ENCODE measurements at places on chromosomes 4 and X. TPM values are rescaled to one million over a fixed set of nuclear protein-coding genes. Genes with fewer than 3 reads are reported as not detected.

The PSAPL1 gene
- not detected for total RNA-seq

DNA sequence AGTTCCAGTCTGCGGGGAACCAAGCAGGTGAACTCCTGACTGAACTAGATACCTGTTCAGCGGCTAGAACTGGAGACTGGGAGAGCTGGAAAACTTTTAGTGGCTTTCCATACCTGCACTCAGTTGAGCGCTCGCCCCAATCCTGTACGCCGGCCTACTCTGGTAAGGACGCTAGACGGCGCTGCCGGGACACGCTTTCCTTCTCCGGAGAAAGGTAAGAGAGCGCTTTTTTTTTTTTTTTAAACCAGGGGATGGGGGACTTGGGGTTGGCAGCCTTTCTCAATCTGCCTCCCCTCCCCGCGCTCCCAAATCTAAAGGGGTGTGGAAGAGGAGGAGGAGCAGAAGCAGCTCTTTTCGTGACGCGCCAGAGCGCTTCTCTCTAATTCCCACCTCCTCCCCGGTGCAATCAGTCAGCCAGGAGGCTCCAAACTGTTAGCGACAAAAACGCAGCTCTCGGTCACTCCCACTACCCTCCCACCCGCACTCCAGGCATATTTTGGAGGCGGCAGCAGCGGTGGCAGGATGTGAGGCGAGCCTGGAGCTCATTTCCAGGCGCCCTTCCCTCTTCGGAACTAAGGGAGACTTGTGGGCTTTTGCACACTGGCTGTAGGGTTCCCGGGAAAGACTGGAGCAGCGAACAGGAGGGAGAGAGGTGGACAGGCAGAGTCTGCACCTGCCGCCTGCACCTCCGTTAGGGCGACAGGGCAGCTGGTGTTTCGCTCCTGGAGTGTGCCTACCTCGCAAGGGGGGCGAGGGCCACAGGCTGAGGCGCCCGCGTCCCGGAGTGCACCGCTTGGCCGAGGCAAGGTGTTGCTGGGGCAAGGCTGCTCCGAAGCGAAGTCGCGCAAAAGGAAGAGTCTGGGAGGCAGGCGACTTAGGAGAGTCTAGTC is at the start of gene IL1RAPL2:
IL1RAPL2 (plus strand) TSS at position 409 of the 890 bp plus-strand sequence.
- no peak for DNase-seq

DNA sequence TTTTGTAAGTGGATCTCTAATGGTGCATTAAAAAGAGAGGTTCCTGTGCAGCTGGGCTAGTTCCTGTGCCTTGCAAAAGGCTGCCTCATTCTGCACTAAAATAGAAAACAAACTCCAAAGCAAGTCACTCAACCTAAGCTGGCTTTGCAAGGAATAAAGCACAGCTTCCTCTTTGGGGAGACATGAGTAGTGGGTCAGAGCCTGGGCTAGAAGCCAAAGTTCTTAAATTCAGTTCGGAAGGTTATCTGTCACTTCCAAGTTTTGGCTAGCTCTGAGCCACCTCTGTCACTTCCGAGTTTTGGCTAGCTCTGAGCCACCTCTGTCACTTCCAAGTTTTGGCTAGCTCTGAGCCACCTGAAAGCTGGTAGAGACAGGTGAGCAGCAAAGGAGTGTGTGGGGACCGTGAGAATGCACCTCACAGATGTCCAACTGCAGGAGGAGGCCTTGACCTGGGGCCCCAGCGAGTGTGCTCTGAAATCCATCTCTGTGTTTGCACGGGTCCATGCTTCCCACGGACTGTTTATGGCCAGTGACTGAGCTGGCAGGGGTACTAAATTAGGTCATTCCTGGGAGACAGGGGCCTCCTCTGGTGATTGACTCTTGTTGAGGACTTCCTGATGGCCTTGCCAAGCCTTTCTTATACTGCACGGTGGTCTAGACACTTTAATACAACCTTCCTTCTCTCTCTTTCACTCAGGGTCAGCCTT is 36.4 kb upstream of the MAMLD1 start:
- no peak for DNase-seq

DNA sequence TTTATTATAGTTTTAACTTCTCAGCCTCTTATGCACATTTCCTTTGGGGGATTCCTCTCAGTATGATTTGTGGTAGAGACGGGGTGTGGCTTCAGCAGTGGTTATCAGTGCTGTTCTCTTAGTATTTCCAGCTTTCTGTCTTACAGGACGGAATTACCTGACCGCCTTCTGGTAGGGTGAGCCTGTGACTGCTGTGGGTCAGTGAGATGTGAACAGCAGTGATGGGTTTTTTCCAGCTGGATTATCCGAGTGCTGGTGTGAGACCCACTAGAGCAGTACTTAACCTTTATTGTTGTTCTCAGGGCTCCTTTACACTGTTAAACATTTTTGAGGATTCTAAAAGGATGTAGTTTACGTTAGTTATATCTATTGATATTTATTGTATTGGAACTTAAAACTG is 135.2 kb downstream of the SLIT2 start:
- no peak for DNase-seq
